GM18507 (cell line): ENCODE measurements at places on chromosomes 3 and 15.
A peak's percentile ranks its signal among the peaks of the same experiment; 100 is the strongest.

DNA sequence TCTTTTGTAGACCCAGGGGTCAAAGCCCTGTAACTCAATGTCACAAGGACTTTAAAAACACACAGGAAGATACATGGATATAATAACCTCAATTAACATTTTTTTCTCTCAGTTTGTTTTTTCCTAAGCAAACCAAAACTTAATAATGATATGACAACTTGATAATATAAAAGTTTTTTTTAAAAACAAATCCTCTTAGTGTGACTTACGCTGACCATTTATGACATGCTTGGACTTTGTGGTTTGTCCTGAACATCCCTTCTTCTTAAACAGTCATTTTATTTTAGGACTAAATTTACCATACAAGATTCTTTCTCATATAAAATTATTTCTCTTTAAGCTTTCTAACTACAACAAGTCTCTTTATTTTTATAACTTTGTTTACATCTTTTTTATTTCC lies 25.4 kb upstream of the FAM3D start:
- no peak for DNase-seq

GRCh38 chr3:181913254-181913653 lies 201.5 kb downstream of the SOX2 start:
- no peak for DNase-seq

DNA sequence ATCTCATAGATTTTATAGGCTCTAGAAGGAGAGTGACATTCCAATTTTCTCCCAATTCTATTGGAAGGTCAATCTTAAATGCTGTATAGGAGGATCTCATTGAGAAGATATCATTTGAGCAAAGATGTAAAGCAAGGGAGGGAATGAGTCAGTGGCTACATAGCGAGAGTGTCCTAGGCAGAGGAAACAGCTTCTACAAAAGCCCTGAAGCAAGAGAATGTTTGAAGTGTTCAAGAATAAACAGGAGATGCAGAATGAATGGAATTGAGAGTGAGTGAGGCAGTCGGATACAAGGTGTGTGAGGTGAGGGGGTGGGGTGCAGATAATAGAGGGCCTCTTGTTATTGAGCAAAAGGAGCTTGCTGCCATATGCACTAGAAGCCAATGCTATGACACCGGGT lies 545.9 kb downstream of the IGSF11 start:
- DNase-seq = no peak

DNA sequence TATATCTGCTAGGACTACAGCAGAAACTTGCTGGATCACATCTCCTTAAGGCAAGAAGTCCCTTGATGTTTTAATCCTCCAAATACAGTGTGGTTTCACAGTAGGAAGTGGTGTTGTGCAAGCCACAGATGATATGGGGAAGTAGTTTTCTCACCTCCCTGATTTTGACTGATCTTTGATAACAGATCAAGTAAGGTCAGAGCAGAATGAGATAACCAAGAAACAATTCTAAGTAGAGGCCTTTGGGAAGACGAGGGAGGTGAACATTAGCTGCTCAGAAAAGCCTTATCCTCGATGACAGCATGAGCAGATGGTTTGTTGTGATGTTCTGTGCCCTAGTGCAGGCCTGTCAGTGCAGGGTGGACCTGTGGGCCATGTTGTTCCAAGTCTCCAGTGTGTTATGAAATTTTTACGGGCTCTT lies 61.3 kb downstream of the RIOX2 start:
- no peak for DNase-seq

GRCh38 chr3:161051856-161052255 lies 53.3 kb downstream of the B3GALNT1 start:
- no peak for DNase-seq

- DNase-seq = no peak
Measured at GRCh38 chr3:29249829-29250345, 31.0 kb upstream of the RBMS3 start.

GRCh38 chr3:62238003-62238402 lies 135.3 kb downstream of the FEZF2 start:
- peak; percentile 5 for DNase-seq

GRCh38 chr3:156837115-156837514 lies 11.0 kb downstream of the LEKR1 start:
- no peak for DNase-seq

DNA sequence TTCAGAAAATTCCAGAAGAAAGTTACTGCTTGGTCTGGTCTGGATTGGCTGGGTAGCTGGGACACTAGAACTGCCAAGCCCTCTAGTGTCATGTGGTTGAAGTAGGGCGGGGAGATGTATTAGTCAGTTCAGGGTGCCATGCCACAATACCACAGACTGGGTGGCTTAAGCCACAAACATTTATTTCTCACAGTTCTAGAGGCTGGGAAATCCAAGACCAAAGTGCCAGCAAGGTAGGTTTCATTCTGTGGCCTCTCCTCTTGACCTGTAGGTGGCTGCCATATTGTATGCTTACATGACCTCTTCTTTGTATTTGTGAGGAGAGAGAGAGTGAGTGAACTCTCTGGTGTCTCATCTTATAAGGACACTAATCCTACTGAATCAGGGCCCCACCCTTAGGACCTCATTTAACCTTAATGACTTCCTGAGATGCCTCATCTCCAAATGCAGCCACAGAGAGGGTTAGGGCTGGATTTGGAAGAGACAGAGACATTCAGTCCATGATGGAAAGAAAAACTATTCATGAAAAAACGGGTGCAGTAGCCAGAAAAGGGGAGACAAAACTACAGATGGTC lies 18.1 kb upstream of the ZSCAN2 start:
- no peak for DNase-seq

- DNase-seq = no peak
Measured at GRCh38 chr3:78338405-78338804, 1298.5 kb downstream of the ROBO2 start.

GRCh38 chr3:62918131-62918530 lies 42.9 kb upstream of the CADPS start:
- DNase-seq = no peak

GRCh38 chr3:129560911-129561594 lies 18.1 kb downstream of the H1-8 start:
- DNase-seq = no peak

GRCh38 chr3:66753670-66754069 lies 244.4 kb upstream of the KBTBD8 start:
- no peak for DNase-seq

GRCh38 chr3:135869439-135870105 lies 96.0 kb upstream of the PPP2R3A start:
- no peak for DNase-seq

- no peak for DNase-seq
Measured at GRCh38 chr3:56792193-56792592, 9.6 kb downstream of the ARHGEF3 start.

GRCh38 chr3:197878427-197878826 lies 71.6 kb upstream of the RPL35A start:
- no peak for DNase-seq

GRCh38 chr3:162770551-162770950 lies 1273.9 kb downstream of the OTOL1 start:
- no peak for DNase-seq

- DNase-seq = no peak
Measured at GRCh38 chr3:3902161-3902560, 102.9 kb downstream of the LRRN1 start.

DNA sequence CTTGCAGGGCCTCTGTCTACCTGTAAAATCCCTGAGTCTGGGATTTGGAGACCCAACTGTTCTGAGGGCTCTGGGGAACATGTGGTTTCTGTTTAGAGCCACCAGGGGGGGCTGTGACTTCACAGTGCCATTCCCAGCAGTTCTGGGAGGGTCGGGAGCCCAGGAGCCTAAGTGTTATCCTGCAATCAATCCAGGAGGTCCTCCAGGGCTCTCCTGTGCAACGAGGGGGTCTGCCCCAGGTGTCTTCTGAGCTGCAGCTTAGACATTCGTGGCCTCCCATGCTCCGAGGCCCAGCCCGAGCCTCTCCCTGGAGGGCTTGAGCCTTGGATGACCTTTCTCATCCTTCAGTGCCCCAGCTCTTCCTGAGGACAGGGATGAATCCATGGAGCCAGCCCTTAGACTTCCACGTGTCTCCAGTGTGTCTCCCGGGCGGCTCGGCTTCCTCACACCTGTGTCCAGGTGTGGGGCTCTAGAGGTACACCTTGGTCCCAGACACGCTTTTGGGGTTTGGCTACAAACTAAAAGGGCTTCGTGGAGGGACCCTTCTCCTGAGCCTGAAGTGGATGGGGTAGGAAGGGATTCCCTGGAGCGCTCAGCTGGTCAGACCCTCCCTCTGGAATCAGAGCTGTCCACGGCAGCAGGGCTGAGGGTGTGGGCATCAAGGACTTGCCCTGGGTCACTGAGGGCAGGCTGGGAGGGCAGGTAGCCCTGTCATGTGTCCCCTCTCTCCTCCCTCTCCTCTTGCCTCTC lies 20.3 kb upstream of the ABTB1 start:
- DNase-seq = peak; percentile 56

DNA sequence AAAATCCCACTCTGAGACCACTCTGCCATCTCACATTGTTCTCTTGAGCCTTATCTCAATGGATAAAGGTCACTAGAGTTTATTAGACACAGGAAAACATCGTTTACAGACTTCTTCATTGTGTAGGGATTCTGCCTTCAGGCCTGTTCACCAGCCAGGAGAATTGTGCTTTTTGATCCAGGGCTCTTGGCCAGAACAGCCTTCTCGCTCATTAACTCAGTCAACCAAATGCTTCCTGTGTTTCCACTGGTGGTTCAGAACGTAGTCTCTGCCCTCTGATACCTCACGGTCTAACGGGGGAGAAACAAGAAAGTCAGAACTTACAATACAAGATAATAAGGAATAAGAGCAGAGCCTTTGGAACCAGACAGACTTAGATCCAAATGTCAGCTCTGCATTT lies 54.2 kb upstream of the TSEN2 start:
- DNase-seq = no peak

DNA sequence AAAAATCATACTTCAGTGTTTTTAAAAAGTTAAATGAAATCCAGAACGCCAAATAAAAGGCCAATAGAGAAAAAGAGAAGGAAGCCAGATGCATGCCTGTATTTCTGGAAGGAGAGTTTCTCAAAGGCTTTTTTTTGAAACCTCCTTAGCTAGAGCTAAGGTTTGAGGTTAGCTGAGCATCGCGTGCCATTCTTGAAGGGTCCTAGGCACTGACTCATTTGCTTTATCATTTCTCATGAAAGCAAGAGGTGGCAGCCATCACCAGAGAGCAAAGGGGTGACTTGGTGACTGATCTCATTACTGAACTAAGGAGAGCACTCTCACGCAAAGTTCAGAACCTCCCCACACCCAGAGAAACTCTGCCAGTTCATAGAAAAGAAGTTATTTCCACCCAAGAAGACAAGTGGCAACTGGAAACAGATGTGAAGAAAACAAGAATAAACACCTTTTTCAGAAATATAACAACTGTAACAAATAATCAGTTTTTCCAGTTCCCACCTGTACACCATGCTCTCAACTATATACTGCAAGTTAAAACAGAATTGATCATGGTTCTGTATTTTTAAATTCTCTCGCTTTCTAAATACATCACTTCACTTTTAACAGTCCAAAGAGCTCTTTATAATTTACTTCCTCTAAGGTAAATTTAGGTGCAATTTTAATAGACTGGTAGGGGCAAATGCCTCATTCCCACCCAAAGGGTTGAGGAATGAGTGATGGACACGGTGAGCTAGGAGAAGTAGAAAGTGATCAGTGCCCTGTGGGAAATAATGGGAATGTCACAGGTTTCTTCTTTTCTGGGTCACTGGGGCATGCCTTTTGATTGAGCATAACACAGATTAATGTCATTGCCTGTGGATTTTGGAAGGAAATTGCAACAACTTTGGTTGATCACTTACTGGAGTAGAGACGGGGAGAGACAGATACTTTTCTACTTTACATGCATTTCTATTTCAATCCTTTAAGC lies 24.7 kb downstream of the GPR15 start:
- DNase-seq = no peak

DNA sequence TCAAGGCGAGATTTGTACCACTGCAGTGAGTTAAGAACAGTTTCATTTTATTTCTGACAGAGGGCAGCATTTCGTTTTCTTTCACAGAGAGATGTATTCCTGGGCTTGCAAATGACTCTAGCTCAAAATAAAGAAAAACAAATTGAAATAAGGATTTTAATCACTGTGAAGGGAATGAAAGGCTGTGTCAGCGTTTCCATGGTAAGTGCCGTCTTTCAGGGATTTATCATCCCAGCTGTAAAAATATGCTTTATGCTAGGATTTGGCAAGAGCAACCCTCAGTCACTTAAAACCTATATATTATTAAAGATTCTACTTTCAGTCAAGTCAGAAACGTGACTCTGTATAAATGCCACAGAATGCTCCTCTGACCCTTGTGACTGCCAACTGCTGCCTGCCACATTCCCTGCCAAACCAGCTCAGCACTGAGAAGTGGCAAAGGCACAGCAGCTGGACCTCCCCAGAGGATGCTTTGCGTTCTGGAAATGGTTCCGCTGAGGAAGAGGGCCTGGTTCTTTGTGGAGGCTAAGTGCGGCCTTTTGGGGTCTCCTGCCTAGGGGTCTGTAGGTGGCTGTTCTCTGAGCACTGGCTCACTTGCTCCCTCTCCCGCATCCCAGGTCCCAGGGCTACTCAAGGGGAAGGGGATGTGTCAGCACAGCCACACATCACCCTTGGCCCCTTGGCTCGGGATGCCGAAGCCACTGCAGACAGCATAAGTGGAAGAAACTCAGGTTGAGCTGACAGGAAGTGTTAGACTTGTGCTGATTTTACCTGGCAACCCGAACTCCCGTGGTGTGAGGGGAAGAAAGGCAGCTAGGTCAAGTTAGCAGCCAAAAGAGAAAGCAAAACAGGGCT lies 56.6 kb upstream of the POMGNT2 start:
- no peak for DNase-seq

DNA sequence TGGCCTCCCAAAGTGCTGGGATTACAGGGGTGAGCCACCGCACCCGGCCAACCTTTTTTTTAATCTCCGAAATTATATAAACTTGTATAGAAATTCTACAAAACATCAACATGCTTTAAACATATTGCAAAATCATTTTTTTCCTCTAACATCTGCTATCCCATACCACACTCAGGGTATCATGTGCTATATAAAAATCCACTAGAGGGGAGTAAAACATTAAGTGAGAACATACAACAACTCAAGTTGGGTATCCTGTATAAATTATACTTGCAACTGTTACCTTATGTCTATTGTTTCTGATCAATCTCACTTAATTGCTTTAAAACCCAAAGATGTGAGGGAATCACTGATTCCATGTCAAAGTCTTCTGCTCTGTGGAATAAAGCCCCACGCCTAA lies 71.9 kb upstream of the FBN1 start:
- DNase-seq = no peak
